ENCODE measurements at places on chromosomes 11 and 22.

- DNase-seq = no peak
Measured at GRCh38 chr11:98061858-98062257, 958.9 kb upstream of the CNTN5 start.

GRCh38 chr11:34640050-34640923 is 19.4 kb downstream of the EHF start:
- DNase-seq = no peak

DNA sequence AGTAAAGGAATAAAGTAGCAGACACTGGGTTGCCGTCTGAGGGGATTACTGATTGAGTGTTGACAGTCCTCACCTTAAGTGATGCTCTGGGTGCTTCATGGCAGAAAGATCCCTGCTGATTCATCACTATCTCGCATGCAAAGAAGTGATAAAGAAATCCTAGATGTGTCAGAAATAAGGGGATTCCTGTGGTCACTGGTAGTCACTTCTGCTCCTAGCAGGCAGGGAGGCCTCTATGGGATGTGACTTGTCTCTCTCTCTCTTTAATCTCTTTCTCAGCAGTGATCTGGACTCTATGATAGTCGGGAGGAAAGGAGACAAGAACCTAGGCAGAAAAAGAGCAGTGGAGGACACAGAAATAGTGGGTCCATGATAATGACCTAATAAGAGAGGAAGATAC is 30.9 kb upstream of the OR56A1 start:
- DNase-seq = no peak

GRCh38 chr11:101133190-101133589 is 3.6 kb upstream of the PGR start:
- DNase-seq = no peak

DNA sequence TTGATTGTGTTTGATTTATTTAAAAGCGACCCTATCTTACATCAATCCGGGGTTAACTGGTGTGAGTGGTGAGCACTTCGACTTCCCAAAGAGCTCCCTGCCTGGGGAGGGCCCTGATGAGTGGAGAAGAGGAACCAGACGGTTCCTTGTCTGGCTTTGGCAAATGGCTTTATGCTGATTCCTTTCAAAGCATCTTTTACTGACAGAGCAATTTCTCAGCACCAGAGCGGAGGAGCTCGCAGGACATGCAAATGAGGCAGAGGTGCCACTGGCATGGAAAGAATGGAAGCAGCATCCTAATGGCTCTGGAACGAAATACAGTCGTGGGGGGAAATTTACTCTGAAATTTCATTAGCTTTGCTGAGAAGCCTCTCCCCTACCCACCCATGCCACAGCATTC is 410.9 kb upstream of the B3GAT1 start:
- no peak for DNase-seq

GRCh38 chr11:63855975-63856374 is 17.1 kb downstream of the MARK2 start:
- no peak for DNase-seq

GRCh38 chr22:19770349-19771220 is 10.0 kb downstream of the TBX1 start:
- DNase-seq = no peak

DNA sequence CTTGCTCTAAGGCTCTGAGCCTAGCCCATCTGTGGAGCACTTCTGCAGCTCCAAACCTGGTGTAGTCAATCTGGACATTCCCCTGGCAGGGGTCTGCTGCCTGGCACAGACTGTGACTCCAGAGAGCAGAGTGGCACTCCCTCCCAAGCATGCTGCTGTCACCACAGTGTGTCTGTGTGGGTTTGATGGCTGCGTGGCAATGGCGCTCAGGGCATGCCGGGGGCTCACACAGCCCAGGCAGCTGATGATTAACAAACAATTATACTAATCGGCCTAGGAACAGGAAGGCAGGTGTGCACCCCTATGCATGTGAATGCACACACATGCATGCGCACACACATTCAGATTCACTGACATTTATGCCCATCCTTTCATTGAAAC is 9.0 kb upstream of the NECTIN1 start:
- no peak for DNase-seq

- no peak for DNase-seq
Measured at GRCh38 chr22:35454416-35455054, 54.6 kb downstream of the MCM5 start.

GRCh38 chr11:35143297-35144135 is 4.5 kb downstream of the CD44 start:
- no peak for DNase-seq

GRCh38 chr11:3939651-3940190 is 84.3 kb downstream of the STIM1 start:
- no peak for DNase-seq

- no peak for DNase-seq
Measured at GRCh38 chr22:38257181-38257580, 15.6 kb downstream of the TMEM184B start.

DNA sequence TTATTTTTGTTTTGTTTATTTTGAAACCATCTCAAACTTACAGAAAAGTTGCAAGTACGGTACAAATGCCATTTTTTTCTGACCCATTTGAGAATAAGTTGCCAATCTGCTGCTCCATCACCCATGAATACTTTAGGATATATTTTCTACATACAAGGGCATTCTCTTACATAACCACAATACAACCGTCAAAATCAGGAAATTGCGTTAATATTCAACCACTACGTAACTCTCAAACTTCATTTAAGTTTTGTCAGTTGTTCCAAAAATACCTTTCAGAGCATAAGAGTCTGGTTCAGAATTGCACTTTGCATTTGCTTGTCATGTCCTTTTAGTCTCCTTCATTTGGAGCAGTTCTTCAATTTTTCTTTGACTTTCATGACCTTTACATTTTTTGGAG is 194.3 kb upstream of the BDNF start:
- no peak for DNase-seq

GRCh38 chr11:130992788-130993187 is 76.5 kb upstream of the SNX19 start:
- no peak for DNase-seq

DNA sequence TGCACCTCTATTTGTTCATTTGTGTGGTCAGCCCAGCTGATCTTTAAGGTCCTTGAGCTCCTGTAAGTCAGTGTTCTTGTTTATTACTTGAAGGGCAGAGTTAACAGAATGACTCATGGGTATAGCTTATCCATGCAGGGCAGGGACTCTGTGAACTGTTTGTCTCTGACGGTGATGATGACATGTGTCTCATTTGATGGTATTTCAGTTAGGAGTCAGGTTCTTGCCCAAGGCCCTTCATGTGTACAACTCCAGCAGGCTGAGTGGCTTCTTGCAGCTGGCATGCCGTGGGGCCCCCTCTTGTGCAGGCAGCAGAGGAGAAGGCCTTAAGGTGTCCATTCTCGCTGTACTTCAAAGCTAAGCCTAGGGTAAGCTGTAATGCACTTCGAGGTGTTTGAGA is 165.1 kb downstream of the DBX1 start:
- DNase-seq = no peak

GRCh38 chr22:45925811-45926351 is 51.1 kb downstream of the WNT7B start:
- DNase-seq = no peak

DNA sequence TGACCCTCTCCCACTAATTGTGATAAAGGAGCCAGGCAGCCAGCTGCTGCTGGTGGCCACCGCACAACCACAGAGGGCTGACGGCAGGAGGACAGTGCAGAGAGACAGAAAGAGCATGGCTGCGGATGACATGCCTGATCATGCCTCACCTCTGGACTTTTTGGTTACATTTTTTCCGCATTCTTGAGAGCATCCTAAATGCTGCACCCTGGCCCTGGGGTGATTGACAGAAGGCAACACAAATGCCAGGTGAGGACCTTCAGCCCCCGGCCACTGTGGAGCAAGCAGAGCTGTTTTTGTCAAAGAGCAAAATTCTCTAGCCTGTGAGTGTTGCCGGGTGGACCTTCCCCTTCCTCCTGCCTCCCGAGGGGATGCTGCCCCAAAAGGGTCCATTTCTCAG is 78.5 kb downstream of the RPS6KA4 start:
- no peak for DNase-seq

DNA sequence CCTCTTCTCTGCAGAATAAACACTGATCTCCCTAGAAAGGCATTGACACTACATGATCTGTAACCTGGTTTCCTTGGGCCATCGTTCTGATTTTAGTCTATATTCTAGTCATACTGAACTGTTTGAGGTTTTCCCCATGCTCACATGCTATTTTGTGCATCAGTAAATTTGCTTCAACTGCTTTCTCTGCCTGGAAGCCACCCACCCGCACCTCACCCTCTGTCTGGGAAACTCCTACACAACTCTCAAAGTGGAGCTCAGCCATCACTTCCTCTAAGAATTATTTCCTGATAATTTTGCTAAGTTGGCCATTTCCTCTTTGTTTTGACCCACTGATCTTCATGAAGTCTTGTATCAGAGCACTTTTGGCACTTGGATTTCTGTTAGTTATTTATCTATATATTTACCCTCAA is 36.1 kb downstream of the MMP20 start:
- peak; percentile 87 for DNase-seq

DNA sequence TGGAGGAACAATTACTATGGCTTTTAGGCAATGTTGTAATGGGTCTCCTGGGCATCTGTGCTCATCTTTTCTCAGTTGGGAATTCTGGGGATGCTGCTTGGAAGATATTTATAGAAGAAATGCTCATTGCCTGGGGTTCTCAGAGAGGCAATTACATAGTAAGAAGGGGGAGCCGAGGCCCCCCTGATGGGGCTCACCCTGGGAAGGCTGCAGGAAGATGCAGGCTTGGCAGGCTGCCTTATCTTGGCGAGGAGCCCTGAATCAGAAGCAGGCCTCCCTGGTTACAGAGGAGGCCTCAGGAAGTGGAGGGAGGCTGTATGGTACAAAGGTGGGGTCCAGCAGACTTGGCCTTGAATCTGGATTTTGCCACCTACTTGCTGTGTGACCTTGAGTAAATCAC is 60.6 kb upstream of the CRYBB3 start:
- no peak for DNase-seq

DNA sequence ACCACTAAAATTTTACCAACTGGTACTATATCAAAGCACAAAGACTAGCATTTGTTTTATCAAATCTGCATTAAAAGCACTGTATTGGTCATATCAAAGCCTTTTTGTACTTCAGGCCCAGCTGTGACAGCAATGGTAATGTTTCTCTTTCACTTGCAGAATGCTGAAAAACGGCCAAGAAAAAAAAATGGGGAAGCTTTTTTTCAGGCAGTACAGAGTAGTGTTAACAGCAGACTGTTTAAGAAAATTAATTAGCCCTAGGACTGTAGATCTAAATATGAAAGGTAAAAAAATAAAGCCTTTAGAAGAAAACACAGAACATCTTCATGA is 33.3 kb downstream of the DENND5A start:
- no peak for DNase-seq

- DNase-seq = no peak
Measured at GRCh38 chr11:96307776-96308140, 35.2 kb downstream of the MAML2 start.

DNA sequence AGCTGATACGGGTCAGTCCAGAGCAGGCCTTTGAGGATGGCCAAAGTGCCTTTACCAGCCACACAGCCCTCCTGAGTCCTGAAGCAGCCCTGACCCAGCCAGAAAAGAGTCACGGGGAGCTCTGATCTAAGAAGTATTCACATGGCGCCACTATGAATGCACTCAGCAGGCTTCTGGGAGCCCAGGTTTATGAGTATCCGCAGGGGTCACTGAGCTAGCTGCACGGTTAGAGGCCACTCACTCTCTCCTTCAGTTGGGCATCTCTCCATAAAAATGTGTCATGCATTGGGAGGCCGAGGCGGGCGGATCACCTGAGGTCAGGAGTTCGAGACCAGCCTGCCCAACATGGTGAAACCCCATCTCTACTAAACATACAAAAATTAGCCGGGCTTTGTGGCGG is 10.3 kb downstream of the KIAA1671 start:
- DNase-seq = no peak

DNA sequence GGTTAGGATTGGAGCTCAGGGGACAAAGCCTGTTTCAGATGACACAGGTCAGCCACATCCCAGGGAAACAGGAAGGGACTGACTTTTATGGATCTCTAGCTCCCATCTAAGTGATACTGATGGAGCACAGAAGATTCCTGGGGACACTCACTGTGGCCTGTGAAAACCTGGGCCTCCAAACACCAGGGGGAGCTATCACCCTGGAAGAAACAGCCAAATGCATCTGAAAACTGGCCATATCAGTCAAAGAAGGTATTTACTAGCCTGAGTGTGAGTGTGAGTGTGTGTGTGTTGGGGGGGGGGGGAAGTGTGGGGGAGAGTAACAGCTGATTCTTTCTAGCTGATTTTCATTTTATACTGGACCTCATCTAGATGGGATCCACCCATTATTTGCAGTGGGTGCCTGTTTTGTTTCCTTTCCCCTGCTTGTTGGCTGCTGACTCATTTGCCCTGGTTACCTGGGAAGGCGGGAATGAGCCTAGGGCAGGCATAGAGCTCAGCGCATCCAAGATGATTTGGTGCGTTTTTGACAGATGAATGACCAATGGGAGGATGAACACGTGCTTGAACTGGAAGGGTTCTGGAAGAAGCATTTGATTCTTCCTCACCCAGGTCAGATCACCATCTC is 284.0 kb downstream of the KIRREL3 start:
- peak; percentile 55 for DNase-seq

GRCh38 chr11:130457623-130458409 is 9.4 kb downstream of the ADAMTS15 start:
- no peak for DNase-seq

- no peak for DNase-seq
Measured at GRCh38 chr22:25710501-25710900, 31.5 kb upstream of the MYO18B start.
